ENCODE measurements at places on chromosomes 1 and 21.

GRCh38 chr1:5758000-5758858 is 234.0 kb downstream of the NPHP4 start:
- no peak for DNase-seq

GRCh38 chr1:51063121-51063520 is 38.9 kb upstream of the C1orf185 start:
- peak; percentile 99 for DNase-seq

- peak; percentile 98 for DNase-seq
Measured at GRCh38 chr1:67748630-67749029, 63.6 kb downstream of the GADD45A start.

DNA sequence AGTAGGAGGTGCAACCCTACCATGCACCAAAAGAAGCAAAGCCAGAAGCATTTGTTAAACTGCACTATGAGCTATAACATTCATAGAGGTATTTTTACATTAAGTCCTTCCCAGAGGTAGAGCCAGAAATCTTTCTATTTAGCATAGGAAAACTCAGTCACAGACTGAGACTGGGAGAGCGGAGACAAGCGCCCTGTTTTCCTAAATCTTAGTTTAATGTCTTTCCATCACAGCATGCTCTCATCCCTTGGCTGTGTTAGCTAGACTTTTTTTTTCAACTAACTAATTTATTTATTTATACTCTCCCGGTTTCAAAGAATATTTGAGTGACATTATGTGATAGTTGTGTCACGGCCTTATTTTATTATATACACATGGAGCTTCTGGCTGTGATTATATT is 304.1 kb downstream of the LMX1A start:
- DNase-seq, result no peak
